ENCODE measurements at places on chromosomes 6 and 20.

DNA sequence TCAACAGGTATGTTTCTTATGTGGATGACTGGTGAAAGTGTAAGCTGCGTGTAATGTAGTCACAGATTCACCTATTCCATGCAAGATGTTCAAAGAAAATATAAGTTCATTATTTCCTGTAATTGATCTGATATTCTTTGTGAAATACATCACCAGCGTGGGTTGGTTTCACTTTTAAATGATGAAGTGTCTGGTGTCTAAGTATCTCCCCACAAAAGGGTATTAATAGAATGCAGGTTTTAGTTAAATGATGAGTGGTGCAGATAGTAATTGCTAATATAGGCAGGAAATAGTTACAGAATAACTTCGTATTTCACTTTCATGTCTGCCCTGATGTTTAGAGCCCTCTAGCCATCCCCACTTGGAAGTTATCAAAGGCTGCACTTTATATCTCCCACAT, 22.2 kb downstream of the PGBD1 start:
- no peak for DNase-seq

GRCh38 chr20:32649697-32650400, 23.9 kb downstream of the C20orf203 start:
- DNase-seq, result no peak

GRCh38 chr20:53385941-53386767, 207.5 kb downstream of the ZNF217 start:
- DNase-seq, result no peak

- DNase-seq, result no peak
Observed at GRCh38 chr20:4978050-4978918, 23.0 kb downstream of the SLC23A2 start.

GRCh38 chr20:19996917-19997316, 20.2 kb upstream of the NAA20 start:
- DNase-seq, result no peak

DNA sequence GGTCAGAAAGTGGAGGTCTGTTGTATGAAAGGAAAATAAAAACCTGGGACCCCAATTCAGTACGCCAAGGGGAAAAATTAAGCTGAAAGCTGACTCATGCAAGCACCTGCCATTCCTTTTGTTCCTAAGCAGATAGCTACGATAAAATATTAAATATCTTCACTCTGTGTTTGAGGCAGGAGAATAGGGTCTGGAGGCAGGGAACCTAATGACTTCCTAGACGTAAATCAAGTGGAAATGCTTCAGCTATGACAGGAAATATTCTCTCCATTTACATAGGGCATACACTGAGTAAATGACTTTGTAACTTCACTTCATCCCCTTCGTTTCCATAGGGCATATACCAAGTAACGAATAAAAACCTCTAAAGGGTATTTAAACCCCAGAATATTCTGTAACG, 41.0 kb upstream of the IFNGR1 start:
- no peak for DNase-seq

DNA sequence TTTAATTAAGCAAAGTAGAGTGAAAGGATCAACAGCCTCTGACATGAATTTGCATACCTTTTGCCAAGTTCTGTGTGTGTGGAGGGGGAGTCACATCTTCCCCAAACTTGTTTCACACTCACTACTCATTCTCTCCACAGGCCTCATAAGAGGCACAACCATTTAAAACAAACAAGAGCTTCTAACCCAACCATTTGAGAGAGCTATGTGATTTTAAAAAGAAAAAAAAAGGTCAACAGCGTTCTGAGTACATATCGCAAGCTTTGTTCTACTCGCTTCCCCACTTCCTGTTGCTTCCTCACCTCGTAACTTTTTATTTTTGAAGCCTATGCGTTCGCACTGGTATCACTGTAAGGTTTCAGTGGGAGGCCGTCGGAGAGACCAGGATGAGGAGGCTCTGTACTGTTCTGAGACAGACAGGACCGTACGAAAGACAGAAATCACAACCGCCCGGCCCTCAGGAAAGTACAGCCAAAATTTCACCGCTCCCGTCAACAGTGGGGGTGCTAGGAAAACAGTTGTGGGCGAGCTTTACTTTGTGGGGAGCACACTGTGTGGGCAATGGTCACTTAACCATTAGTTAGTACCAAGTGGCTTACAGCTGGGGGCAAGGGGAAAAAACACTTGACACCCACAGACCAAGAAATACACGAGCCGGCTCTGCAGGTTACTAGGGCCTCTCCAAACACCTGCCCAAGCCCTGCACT, 61.3 kb downstream of the TRERF1 start:
- no peak for DNase-seq

GRCh38 chr6:23349521-23350147, 776.4 kb upstream of the NRSN1 start:
- no peak for DNase-seq

DNA sequence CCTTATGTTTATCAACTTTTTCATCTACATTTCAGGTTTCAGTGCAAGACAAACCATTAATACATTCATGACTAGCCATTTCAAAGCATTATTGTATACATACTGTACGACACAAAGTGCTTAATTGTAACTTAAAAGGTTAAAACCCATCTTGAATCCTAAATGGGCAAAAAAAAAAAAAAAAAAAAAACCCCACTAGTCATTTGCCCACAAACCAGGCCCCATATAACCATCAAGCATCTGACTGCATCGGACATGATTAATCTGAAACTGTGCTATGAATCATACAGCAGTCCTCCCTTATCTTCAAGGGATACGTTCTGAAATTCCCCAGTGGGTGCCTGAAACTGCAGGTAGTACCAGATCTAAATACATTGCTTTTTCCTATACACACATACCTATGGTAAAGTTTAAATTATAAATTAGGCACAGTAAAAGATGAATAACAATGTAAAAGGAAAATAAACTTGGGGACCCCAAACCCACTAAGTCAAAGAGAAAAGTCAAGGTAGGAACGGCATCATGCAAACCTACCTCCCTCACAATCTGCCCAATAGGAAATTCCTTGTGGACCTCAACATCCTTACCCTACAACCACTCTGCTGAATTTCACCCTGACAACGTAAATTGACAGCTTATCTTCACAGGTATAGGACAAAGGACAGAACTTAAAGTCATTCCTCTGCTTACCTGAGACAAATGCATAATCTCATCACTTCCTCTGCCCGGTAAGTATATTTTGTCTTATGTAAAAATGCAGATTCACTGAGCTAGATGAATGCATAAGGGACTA, 14.3 kb downstream of the B4GALT5 start:
- no peak for DNase-seq

DNA sequence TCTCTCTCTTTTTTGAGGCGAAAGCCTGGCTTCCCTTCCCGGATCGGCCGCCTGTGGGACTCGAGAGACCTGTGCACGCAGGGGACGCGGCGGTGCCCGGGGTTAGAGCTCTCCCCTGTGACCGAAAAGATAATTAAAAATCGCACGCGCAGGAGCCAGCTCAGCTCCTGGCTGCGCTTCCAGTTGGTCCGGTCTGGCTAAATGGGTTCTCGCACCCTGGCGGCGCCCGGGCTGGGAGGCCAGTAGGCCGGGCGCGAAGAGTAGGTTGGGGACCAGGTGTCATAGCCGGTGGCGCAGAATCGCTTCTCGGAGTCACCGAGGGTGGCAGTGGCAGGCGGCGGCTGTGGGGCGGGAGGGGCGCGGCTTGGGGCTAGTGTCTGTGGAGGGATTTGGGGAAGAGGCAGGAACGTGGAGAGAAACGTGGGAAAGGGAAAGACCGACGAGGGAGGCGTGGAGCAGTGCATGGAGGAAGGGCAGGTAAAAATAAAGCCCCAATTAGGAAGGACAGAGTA, 41.9 kb upstream of the SUPT3H start:
- peak; percentile 27 for DNase-seq

GRCh38 chr20:4833074-4833728, 111.5 kb downstream of the PRND start:
- DNase-seq, result no peak

DNA sequence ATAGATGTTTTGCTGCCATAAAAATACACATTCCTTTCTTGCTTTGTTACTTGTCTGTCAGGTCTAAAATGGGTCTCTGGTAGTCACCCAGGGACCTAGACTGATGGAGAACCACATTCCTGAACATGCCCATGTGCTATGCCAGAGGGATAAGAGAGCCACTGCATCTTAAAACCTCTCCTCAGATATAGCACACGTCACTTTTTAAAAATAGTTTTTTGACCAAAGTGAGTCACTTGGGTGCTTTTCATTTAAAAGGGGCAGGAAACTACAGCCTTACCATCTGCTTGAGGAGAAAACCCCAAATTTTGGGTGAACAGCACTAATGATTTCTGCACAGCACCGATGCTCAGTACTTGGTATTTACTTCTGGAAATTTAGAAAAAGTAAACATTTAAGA, 197.8 kb downstream of the OGFRL1 start:
- no peak for DNase-seq

- DNase-seq, result no peak
Observed at GRCh38 chr6:36491378-36491965, 48.7 kb downstream of the KCTD20 start.

DNA sequence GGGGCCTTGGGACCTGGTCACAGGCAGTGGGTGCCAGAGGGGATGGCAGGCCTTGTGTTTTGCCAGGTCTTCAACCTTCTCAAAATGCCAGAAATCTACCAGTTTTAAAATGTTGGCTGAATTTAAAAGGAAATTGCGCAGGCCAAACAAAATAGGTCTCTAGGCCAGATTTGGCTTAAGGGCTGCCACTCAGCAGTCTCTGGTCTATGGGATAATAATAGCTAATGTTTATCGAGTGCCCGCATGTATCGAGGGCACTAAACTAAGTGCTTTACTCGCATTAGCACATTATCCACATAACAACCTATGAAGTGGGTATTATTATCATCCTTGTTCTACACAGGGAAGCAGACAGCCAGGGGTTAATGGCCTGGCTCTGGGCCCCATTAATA, 11.0 kb downstream of the E2F3 start:
- DNase-seq, result no peak

- no peak for DNase-seq
Observed at GRCh38 chr6:131357501-131357900, 215.5 kb upstream of the ARG1 start.

DNA sequence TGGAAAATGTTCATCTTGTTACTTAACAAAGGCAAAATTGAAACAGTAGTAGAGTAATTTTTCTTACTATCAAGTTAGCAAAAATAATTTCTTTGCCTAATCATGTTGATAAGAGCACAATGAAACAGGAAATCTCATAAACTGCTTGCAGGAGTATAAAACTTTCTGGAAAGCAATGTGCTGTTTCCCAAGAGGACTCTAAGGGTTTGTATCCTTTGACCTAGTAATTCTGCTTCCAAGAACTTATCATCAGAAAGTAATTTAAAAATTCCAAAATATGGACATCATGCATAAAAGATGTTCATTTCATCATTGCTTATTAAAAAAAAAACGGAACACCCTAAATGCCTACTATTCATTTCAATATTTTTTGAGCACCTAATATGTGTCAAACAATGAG, 46.1 kb upstream of the TNFAIP3 start:
- no peak for DNase-seq

- DNase-seq, result no peak
Observed at GRCh38 chr6:135351635-135352034, 145.9 kb downstream of the AHI1 start.

GRCh38 chr6:37653933-37654565, 43.6 kb downstream of the MDGA1 start:
- no peak for DNase-seq

- no peak for DNase-seq
Observed at GRCh38 chr6:163313566-163313965, 101.0 kb upstream of the QKI start.

GRCh38 chr6:95815389-95816056, 200.3 kb upstream of the FUT9 start:
- DNase-seq, result no peak

DNA sequence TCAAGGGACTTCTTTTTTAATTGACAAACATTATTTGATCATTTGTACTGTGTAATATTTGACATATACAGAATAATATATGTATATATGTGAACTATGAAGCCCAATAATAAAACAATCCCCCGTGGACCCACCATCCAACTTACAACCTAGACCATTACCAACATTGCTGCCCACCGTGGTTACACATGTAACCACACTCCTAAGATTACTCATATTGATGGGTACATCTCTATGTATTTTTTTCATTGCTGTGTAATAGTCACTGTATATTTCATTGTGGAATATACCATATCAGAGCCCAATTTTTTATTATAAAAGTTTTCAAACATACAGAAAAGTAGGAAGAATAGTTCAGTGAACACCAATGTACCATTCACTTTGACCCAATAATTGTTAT, 94.3 kb downstream of the RTN4IP1 start:
- DNase-seq, result no peak

DNA sequence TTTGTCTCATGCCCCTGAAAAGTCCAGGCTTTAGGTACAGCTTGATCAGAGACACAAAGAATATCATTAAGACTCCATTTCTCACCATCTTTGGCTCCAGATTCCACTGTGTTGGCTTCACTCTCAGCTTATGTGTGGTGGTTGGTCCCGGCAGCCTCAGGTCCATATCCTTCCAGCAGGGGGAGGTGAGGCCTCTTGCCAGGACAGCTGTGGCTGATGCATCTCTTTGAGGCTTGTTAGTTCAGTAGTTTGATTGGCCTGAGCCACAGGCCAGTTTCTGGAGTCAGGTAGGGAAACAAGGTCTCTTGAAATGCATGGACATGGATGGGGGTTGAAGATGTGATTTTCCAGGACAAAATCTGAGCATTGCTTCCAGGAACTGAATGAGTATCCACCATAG, 62.4 kb downstream of the JAG1 start:
- DNase-seq, result peak; percentile 4

- DNase-seq, result no peak
Observed at GRCh38 chr6:67184405-67184804, 1450.7 kb upstream of the ADGRB3 start.

DNA sequence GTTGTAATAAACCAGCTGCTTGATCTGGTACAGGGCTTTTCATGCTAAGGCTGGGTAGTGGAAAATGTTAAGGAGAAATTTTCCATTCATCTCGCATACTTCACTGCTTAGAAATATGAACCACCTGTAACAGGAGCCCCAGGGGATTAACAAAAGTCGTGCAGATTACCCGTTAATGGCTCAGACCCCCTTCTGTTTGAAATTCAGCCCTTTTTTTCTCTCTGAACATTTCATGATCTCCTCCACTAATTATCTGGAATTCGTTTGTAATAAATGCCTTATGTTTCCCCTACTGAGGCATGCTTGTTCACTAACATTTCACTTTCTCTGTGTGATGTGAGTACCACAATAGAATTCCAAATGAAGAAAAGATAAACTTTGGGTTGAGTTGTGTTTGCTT, 336.4 kb upstream of the HSF2 start:
- no peak for DNase-seq

DNA sequence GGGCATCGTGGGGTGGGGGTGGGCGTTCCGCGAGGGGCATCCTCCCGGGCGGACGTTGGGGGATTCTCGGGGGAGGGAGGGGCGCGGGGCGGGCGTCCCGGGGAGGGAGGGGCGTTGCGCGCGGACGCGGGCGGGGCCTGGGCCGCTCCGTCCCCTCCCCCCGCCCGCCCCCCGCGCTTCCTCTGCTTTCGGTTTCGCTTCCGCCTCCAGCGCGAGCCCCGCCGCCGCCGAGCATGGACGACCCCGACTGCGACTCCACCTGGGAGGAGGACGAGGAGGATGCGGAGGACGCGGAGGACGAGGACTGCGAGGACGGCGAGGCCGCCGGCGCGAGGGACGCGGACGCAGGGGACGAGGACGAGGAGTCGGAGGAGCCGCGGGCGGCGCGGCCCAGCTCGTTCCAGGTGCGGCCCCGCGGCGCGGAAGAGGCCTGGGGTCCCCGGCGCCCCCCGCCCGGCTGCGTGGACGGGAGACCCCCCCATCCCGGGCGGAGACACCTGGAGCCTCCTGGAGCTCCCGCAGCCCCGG, at the start of gene OGFR:
Gene OGFR, plus strand, starts transcription at position 209 of the 528 bp plus-strand sequence. Its CDS starts 25 bp downstream, at position 234.
- peak; percentile 23 for DNase-seq

Measured in caudate nucleus (tissue), 63 donors.